ENCODE measurements at places on chromosomes 6 and 20.

GRCh38 chr6:108737594-108738546, 110.4 kb upstream of the ARMC2 start:
- DNase-seq: no peak
- no peaks in the 10 kb centered on the region for H3K4me1 ChIP-seq
- no peaks in the 10 kb centered on the region for H3K36me3 ChIP-seq
- no peak overlapping the region for H3K4me3 ChIP-seq

GRCh38 chr20:15895126-15895525, 678.1 kb downstream of the KIF16B start:
- no peak overlapping the region for H3K27ac ChIP-seq
- no peaks in the 10 kb centered on the region for H3K36me3 ChIP-seq
- peaks cover 22% of the 10 kb centered on the region for H3K4me1 ChIP-seq
- DNase-seq: no peak
- H3K4me3 ChIP-seq: no peak overlapping the region

- H3K36me3 ChIP-seq: no peaks in the 10 kb centered on the region
- H3K4me3 ChIP-seq: peak overlapping the region; percentile 68
- DNase-seq: peak; percentile 73
- no peak overlapping the region for H3K27ac ChIP-seq
- H3K4me1 ChIP-seq: peaks cover 68% of the 10 kb centered on the region
Observed at GRCh38 chr6:170291271-170292110, 613 bp upstream of the DLL1 start.

DNA sequence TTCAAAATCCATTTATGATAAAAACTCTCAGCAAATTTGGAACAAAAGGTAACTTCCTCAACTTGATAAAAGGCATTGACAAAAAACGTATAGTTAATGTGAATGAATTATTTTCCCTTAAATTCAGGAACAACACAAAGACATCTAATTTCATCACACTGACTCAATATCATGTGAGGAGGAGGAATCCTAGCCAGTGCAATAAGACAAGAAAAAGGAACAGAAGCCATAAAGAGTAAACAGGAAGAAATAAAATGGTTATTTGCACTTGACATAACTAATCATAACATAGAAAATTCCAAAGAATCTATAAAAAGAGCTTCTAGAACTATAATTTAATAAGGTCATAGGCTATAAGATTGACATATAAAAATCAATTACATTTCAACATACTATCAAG, 31.4 kb downstream of the CHD6 start:
- no peaks in the 10 kb centered on the region for H3K27me3 ChIP-seq
- H3K4me3 ChIP-seq: no peak overlapping the region
- H3K36me3 ChIP-seq: peaks cover 8% of the 10 kb centered on the region
- H3K4me1 ChIP-seq: no peaks in the 10 kb centered on the region

- H3K4me3 ChIP-seq: no peak overlapping the region
- H3K4me1 ChIP-seq: peaks cover 10% of the 10 kb centered on the region
- H3K27me3 ChIP-seq: no peaks in the 10 kb centered on the region
- H3K36me3 ChIP-seq: no peaks in the 10 kb centered on the region
Observed at GRCh38 chr20:58639182-58640146, 11.6 kb upstream of the STX16 start.

Data from B cell (primary cell).